Sigmoid colon (tissue), 7 donors: ENCODE measurements at places on chromosomes 13 and 19.
A peak's percentile ranks its signal among the peaks of the same experiment; 100 is the strongest.

DNA sequence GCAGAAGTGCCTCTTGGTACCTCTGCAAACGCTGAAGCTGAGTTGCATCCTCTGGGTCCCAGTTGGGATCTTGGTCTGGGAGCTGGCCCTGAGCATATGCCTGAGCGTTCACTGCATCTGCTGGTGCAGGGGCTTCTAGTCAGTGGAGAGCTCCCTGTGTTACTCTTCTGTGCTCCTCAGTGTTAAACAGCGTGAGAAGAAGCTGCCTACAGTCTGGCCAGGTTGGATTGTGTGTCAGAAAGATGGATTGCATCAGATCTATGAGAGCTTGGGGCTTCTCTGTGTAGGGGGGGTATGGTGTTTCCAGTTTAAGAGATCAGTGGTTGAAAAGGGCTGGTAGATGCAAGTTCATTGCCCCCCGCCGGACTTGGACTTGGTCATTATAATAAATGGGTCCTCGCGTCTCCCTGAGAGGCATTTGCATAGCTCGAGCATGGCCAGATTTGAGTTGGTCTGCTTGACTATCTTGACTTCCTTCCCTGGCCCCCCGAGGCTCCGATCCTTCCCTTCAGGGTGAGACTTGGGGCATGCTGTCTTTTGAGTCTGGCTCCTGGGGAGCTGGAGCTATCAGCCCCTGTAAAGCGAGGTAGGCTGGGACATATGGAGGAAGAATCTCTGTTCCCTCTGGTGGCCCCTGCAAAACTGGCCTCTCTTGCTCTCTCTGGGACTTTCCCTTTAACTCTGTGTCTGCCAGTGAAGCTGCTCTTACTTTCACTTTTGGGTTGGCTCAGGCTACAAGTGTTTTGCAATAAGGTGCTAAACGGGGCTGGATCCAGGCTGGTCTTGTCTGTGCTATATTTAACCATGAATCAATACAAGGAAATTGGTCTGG is 52.9 kb downstream of the OR10H4 start:
- no peak for DNase-seq

GRCh38 chr13:74708629-74709028 is 574.4 kb upstream of the KLF12 start:
- no peak for DNase-seq

DNA sequence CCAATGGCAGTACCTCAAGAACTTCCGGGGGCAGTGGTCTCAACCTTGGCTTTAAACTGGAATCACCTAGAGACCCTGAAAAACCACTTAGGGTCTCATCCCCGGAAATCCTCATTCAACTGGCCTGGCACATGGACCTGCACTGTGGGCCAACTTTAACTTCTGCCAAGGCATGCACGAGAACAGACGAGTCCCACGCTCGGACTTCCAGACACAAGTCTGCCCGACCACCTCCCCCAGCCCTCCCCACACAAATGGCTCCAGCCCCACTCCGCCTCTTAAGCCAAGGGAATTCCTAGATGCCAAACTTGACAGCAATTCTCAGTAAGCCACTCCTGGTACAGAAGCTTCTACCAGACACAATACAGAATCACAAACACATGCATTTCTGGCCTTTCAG is 114.0 kb downstream of the STK24 start:
- DNase-seq: peak; percentile 61

- no peak for DNase-seq
These were observed 116.6 kb downstream of the CYSLTR2 start for GRCh38 chr13:48770372-48770771.

DNA sequence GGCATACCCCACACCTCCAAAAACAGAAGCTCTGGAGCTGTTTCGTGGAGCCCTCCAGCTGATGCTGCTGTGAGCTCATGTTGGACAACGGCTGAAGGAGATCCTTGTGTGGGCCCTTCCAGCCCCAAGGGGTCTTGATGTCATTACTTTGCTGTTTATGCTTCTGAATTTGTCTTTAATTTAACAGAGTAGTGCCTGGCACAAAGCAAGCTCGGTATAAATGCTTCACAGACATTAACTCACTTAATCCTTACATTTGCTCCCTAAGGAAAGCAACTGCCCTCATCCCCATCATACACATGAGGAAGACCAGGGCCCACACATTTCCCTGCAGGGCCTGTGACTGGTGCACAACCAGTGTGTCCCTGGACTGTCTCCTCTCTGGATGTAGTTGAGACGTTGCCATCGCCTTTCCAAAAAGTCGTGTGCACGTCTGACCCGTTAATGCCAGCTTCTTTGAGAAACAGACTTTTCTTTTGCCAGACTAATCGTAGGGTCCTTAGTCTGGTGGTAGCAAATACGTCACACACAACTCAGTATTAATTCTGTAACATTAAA is 7.6 kb downstream of the COL4A1 start:
- DNase-seq: peak; percentile 45

GRCh38 chr19:37217480-37217774 is 587 bp upstream of the ZNF383 start:
- DNase-seq: no peak

DNA sequence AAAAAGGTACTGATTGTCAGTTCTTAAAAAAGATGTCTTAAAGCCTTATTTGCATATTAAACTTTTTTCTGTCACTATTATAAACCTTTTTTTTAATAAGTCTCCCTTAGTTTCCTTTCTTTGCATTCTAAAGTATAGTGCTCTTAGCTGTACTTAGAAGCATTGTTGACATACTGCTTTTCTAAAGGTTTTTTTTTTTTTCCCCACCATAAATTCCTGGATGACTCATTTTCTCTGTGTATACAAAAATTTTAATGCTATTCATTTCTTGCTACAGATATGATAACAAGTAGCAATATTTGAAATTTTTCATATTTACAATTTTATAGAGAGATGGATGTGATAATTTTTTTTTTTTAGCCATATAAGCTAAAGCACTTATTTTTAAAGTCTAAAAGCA is 43.5 kb downstream of the METTL21C start:
- DNase-seq: no peak

GRCh38 chr13:111074826-111075225 is 40.3 kb upstream of the ARHGEF7 start:
- no peak for DNase-seq

- no peak for DNase-seq
These were observed 297.2 kb downstream of the DCT start for GRCh38 chr13:94182185-94182761.

DNA sequence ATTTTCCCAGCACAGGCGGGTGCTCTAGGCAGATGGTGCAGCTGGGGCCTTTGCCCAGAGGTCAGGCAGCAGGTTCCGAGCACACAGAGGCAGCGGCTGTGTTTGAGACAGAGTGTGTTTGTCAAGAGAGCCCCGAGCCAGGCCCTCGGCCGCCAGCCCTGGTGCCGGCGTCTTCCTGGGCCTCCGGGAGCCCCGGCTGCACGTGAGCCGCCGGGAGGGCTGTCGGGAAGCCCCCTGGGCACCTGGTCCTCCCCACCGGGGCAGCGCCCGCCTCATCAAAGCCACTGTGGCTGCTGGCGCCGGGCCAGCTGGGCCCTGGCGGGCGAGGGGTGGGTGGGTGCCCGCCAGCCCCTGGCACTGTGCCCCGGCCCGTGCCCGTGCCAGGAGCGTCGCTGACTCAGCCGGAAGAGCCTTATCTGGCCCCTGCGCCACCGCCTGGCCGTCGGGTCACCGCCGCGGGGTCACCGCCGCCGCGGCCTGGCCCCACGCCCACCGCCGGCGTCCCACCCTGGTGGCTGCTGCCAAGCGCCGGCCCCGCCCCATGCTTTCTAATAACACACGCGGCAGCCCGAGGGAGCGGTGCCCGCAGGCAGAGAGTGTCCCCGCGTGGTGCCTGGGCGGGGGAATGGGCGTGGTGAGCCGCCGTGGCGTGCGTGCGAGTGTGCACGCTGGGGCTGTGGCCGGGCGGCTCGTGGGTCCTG is 14.9 kb downstream of the ARID3A start:
- DNase-seq: peak; percentile 87

DNA sequence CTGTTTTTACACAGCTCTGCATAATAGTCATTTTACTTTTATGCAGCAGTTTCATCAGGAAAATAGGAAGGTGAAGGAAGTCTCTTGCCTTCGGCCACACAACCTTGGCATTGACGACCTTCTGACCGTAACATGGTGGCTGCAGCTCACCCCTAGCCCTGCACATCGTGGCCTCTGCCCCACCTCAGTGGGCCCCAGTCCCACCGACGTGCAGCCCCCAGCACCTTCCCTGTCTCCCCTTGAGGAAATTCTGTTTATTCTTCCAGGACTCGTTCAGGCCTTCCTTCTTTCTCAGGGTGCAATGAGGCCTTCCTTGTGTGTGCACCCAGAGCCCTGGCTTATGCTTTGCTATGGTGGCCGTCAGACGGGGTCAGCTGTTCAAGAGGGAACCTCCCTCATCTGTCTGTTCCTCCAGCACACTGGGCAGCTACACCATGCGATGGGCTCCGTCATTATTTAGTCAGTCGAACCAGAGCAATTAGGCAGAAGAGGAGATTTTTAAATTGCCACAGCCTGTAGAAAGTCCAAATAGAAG is 33.3 kb downstream of the TMEM255B start:
- DNase-seq: no peak

DNA sequence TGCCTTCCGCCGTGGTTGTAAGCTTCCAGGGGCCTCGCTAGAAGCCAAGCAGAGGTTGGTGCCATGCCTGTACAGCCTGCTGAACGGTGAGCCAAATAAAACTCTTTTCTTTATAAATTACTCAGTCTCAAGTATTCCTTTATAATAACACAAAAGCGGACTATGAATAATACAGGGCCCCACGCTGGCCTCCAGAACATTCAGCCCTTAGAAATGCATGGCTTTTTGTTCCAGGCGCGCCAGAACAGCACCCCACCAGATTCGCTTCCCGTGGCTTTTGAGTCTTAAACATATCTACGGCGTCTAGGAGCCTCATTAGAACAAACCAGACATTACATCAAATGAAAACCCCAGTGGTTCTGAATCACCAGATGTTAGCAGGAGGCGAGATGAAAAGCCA is 75.1 kb downstream of the SLC15A1 start:
- DNase-seq: no peak

- peak; percentile 19 for DNase-seq
These were observed 52.4 kb downstream of the CHST8 start for GRCh38 chr19:33673996-33674625.

- DNase-seq: no peak
These were observed 2.1 kb downstream of the CALM3 start for GRCh38 chr19:46603195-46603637.

DNA sequence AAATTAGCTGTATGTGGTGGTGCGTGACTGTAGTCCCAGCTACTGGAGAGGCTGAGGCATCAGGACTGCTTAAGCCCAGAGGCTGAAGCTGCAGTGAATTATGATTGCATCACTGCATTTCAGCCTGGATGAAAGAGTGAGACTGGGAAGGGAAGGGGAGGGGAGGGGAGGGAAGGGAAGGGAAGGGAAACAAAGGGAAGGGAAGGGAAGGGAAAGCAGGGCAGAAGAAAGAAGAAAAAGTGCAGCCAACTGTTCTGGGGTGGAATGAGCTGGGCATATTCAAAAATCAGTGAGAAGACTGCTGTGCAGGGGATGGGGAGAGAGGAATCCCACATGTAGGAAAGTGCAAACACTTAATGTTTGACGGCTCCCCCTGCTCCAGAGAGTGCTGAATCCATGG is 905.5 kb downstream of the UQCRFS1 start:
- no peak for DNase-seq

DNA sequence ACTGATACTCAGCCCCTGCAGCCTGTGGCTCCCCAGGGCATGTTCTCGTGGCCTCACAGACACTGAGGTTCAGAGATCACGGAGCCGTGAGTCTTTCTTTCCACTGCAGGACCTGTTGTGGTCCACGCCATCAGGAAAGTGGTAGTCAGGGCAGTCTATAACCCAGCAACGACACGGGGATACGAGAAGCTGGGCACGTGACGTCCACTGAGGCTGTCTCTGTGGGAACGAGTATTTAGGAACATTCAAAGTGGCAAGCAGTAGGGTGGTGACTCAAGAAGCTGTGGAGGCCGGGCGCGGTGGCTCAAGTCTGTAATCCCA is 29.6 kb upstream of the CCNE1 start:
- no peak for DNase-seq

GRCh38 chr13:85099245-85099644 is 700.0 kb downstream of the SLITRK6 start:
- no peak for DNase-seq

DNA sequence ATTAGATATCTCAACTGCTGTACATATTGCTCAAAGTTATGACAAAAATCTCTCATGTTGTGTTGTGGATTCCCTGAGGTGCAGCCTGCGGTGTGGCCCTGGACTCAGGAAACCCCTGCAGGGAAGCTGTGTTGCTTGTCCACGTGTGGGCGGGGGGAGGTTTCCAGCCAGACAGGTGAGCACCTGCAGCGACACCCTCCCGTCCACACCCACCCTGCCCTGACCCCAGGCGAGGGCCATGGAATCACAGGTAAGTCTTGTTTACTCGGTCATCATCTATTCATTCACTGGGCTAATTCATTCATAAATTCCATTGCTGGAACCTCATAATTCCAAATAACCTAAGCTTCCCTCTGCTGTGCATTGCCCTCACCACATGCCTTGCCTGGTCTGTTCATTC is 14.1 kb downstream of the PLPP2 start:
- no peak for DNase-seq

- no peak for DNase-seq
These were observed 77.0 kb downstream of the STARD13 start for GRCh38 chr13:33208290-33209220.

DNA sequence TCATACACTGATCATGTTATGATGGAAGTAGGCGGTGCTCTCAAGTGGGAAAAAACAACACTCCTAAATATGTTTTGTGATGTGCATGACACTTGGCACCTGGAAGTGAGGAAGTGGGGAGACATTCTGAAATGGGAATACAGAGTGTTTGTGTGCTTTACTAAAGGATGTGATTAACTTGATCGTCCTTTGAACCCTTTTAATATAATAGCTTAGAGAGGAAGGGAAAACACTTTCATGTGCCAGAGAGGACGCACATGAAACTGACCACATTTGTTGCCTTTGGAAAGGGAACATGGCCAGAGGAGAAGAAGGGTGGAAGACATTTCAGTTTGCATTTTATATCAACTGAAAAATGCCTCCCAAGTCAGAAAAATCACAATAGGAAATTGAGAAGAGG is 31.4 kb downstream of the SMAD9 start:
- DNase-seq: no peak

DNA sequence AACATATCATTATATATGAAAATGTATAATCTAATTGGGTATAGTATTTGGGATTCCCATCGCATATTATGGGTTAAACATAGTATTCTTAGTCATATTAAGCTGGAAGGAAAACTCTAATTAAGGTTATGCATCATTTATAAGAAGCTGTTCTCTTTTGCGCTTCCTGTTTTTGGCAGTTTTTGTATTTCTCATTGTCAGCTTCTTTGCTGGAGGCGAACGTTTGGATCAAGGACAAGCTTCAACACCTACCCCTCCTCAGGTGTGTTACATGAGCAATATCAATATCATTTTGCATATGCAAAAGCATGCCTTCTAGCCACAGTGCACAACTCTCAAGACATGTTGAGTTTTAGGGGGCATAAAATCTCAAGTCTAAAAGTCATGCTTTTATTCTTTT is 439.8 kb downstream of the TDRD3 start:
- no peak for DNase-seq

DNA sequence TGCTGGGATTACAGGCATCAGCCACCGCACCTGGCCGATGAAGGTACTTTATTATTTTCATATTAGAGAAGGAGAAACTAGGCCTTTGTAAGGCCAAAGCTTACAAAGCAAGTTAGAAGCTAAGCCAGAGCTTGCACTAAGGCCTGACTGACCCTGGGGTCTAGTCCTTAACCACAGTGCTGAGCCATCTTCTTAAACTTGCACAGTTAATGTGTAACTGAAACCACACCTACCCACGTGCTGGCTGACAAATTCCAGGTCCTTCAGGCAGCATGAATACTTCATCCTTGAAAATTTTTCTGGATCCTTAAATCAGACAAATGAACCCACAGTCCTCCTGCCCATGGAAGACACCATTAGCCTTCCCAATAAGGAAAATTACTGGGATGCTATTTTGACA is 880.6 kb downstream of the UQCRFS1 start:
- DNase-seq: no peak
